CD4-positive, alpha-beta T cell treated with Interleukin-21 for 1 hour (primary cell): ENCODE measurements at places on chromosomes 4 and X.

- peak; percentile 22 for DNase-seq
Observed at GRCh38 chrX:56564164-56564885, 898 bp downstream of the UBQLN2 start.

- no peak for DNase-seq
Observed at GRCh38 chr4:147360301-147360700, 120.6 kb upstream of the EDNRA start.

DNA sequence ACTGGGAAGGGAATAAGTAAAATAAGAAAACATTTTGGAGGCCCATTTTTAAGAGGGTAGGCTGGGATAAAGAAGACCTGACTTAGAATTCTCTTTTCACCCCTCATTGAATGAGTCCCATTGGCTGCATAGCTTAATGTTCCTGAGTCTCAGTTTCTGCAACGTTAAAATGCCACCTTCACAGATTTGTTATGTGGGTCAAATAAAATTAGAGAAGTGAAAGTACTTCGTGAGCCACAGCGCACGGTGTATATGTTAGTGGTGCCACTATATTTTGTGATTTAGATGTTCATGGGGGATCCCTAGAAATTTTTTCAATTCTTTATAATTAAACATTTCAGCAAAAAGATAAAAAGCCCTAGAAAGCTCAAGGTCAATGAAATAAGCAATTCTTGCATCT, 109.2 kb upstream of the HS3ST1 start:
- DNase-seq: no peak

DNA sequence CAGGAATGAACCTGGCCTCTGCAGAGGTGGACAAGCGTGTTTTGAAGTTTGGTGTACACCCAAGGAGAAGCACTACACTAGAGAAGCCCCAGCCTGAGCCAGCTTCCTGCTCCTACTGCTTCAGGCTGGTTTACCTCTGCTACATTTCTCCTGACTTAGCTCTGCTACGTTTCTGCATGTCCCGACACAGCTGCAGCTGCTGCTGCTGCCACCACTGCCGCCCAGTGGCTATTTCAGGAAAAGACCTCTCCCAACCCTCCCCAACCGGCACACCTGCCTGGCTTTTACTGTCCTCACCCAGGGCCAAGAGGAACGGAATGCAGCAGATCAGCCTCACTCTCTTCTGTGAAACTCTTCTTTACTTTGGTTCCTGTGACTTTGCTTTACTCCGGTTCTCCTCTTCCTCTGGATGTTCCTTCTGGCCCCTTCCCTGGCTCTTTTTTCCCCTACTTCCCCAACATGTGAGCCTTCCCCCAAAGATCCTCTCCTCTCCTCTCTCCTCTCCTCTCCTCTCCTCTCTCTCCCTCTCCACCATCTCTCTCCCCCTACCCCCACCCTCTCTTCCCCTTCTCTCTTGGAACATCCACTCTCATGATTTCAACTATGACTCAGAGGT, 3.1 kb upstream of the P2RY4 start:
- peak; percentile 9 for DNase-seq

GRCh38 chr4:181166742-181167399, 1076.3 kb upstream of the TENM3 start:
- DNase-seq: no peak
